ENCODE measurements at places on chromosomes 3 and 15.

DNA sequence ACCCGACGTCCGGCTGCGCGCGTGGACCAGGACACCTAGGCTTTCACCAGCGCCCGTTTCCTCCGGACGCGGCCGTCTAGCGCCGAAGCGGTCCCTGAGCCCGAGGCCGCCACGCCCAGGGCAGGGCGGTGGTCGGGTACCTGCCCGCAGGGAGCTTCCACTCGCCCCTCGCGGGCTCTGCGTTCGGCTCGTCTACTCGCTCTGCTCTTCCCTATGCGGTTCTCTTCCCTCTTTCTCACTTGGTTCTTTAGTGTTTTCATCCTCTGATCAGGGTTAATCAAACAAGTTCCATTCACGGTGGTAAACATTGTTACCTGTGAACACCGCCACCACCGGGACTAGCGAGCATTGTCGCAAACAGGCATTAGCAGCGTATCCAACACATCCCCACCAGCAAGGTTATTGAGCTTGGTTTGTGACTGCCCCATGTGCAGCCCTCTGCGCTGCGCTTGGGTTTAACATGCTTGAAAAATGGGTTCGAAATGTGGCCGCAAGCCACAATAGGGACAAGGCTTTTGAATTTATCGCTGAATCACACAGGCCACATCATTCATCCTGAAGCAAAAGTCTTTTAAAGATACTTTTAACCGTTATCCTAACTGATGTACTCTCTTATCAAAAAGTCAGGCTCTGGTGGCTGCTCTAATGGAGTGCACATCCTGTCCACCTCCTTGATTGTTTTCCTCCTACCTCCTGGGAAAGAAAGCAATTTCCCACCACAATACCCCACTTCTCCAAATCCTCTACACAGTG lies 843 bp upstream of the CD47 start:
- DNase-seq = no peak

DNA sequence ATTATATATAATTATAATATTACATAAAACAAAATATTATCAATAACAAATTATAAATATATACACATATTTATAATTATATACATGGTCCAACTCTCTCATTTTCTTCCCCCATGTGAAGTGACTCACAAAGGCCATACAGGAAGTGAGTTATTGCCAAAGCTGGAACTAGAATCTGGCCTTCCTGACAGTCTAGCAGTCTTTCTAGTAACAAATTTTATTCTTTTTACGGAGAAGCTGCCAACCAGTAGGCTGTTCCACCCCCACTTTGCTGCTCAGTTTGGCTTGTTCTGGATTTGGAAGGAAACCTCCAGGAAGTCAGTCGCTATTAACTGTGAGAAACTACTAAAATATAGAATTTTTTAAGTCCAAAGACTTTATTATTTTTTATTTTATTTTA lies 79.6 kb downstream of the DHX36 start:
- DNase-seq = no peak

- DNase-seq = no peak
Measured at GRCh38 chr3:154089421-154090420, 31.5 kb upstream of the ARHGEF26 start.

DNA sequence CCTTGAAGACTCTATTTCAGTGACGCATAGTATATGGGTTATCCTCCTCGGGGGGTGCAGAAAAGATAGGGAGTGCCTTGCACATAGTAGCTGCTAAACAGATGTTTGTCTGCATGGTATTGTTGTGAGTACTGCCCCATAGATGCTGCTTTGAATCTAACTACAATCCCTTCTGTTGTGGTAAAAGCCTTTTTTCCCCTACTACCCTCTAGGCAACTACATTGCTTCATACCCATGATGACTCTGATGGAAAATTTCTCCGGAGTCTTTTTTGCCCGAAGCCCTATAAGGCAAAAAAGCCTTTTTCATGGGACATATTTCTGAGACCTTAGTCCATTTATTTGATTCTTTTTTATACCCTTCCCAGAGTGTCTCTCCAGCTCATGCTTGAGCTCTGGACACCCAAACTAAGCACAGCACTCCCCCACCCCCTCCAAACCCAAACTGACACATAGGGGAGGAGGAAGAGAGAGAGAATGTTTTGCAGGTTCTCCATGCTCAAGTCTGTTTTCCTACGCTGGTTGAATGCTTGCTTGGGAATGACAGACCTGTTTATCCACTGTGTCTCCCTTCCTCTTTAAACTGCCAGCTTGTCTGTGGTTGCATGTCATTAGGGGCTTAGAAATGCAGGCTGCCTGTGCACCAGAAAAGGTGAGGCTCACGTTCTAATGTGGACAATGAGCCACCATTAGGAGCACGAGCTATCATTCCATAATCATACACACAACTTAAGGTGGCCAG lies 52.9 kb downstream of the LRTM1 start:
- DNase-seq = no peak

GRCh38 chr3:197501496-197501878 lies 54.3 kb downstream of the BDH1 start:
- no peak for DNase-seq

DNA sequence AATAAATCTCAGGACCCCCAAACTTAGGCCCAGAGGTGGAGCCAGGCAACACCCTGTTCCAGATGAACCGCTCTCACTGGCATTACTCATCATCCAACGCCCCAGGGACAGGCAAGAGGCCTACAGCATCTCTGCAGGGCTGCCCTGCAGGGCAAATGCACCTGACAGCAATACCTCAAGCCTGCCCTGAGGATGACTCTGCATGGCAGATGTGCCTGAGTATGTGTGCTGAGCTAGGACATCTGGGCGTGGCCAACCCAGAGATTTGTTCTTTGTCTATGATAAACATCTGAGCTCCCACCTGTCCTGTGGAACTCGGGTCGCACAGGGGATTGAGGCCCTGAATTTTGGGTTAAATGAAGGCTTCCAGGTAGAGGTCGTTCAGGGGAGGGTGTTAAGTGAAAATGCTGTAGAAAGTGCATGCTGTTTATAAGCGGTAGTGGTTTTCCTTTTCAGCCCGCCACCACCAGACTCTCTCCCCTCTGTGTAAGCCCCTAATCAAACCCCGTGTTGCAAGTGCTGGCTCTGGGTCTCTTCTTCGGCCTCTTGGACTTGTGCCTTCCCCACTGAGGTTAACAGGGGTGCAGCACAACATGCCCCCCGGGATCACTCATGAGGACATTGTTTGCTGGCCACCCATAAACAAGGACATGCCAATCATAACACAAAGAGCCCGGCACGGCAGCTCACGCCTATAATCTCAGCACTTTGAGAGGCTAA lies 92.3 kb downstream of the ATP10A start:
- no peak for DNase-seq

GRCh38 chr3:57752307-57752706 lies 3.8 kb upstream of the SLMAP start:
- no peak for DNase-seq

GRCh38 chr3:126397610-126398422 lies 3.1 kb downstream of the CFAP100 start:
- DNase-seq = no peak

DNA sequence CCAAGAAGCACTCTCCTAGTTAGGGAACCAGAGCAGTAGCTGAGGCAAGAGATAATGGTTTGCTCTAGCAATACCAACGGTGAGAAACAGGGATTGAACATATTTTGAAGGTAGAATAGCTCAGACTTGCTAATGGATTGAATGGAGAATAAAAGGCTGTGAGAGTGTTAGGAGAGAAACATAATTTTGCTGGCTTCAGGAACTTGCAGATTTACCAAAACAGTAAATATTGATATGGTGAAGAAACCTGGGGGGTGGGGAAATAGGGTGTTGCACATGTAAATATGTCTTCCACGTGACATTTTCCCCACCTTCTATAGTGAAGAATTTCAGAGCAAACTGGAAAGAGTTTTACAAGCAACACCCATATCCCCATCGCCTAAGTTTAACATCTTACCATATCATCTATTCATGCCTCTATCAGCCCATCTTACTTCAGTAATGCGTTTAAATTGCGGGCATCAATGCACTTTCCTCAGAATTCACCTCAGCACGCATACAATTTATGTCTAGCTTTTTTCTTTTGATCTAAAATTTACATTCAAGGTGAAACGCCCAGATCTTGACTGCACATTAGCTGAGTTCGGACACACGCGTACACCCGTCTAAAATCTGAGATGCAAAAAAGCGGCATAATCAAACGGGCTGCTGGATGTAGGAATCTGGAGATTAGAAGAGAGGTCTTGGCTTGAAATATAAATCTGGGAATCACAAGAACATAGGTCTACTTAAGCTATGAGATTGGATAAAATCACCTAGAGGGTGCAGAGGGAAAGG lies 891 bp upstream of the NR1D2 start:
- DNase-seq = no peak

- DNase-seq = no peak
Measured at GRCh38 chr3:107641572-107642307, 119.0 kb downstream of the BBX start.

DNA sequence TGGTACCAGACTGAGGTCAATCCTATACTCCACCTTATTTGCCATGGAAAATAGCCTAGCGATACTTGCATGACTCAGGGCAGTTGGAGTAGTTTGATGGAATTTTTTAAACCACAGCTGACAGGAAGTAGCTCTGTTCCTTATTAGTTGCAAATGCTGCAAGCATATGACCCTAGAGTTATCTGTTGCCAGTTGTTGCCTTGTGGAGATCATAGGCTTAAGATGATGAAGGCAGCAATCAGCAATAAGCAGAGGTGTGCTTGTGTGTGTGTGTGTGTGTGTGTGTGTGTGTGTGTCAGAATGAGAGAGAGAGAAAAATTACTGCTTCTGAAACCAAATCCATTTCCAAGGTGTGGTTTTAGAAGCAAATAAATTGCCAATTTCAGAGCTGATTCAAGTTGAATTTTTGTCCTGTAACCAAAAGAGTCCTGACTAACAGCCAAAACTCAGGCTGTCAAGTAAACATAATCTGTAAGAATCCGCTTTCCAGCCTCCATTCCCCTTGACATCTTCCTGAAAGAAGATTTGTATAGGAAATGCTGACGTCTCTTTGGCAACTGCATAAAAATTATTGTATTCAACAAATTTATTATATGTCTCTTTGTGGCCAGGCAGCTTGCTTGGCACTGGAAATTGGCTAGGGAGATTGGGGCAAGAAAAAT lies 141.2 kb downstream of the SERPINI1 start:
- no peak for DNase-seq

GRCh38 chr15:67186226-67186649 lies 68.2 kb downstream of the AAGAB start:
- DNase-seq = no peak

GRCh38 chr3:162769564-162769963 lies 1273.0 kb downstream of the OTOL1 start:
- DNase-seq = no peak

- no peak for DNase-seq
Measured at GRCh38 chr15:40906091-40906990, 12.1 kb downstream of the VPS18 start.

- no peak for DNase-seq
Measured at GRCh38 chr3:194311000-194311399, 40.1 kb downstream of the CPN2 start.

DNA sequence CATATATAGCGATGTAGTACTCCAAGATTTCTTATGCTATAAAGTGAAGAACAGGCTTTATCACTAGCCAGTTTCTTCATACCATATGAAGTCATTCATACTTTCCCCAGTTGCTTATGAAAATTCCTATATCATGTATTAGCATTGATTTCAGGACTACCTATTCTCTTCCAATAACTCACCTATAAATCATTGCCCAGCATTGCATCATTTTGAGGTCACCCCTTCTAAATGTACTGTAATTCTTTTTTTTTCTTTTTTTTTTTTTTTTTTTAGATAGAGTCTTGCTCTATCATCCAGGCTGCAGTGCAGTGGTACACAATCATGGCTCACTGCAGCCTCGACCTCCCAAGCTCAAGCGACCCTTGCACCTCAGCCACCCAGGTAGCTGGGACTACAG lies 27.1 kb downstream of the RTP3 start:
- no peak for DNase-seq

DNA sequence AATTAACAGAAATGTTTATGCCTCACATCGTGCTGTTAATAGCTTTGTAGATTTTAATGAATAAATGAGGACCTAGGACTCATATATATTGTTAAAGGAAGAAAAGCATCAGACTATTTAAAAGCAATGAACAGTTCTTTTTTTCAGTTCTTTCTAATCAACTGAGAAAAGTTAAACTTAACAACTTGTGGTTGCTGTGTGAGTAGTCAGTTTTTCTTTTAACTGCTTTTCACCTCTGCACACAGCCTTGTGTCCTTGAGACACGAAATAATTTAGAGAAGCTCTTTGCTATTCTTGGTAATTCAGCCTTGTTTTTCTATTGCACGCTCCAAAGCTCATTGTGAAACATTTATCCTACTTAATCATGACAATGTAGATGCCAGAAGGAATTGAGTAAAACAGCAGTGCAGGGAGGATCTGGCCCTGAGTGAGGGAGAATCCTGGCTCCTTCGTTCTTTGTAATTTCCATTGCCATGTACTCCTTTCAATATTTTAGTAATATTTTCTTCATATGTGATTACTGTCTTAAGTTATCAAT lies 499.0 kb downstream of the PYDC2 start:
- DNase-seq = peak; percentile 20

DNA sequence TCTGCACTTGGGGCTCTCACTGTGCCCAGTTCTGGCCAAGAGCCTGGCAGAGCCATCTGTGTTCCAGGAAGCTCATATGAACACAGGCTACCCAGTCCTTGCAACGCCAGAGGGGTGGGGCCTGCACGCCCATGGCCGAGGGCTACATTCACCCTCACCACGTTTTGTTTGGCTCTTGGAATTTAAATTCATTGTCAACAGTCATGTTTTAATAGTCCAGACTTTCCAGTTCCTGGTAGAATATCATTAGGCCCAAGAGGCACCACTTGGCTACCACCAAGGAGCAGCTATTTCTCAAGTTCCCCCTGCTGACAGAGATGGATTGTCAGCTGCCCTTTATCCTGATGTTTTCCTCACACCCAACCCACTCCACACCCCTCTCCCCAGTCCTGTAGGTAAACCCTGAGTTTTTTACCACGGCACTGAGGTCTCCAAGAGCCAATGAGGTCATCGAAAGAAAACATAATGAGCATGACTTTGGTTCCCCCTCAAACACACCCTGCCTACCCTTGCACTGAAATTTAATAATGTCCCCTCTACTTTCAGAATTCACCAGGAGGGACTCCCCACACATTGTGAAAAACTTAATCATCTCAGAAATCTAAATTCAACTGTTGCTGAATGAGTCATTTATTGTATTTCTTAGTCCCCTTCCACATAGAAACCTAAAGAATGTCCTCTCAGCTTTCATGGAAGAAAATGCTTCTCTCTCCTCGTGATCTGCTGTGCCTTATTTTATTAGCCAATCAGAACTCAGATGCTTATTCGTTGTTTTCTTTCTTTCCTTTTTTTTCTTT lies 125.1 kb downstream of the SHQ1 start:
- no peak for DNase-seq

DNA sequence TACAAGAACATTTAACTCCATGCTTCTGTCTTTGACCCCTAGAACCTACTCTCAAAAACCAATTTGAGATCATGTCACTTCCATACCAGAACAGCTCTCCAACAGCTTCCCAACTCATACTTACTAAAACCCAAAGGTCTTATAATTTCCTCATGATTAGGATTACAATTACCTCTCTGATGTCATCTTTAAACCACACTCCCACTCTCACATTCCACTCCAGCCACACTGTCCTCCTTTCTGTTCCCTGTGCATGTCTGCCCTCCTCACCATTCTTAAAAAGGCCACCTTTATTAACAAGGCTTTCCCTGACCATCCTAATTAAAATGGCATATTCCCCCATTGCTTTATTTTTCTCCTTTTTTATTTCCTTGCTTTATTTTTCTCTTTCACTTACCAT lies 18.9 kb downstream of the PHC3 start:
- DNase-seq = no peak
